Aorta (tissue), 5 donors: ENCODE measurements at places on chromosomes 5 and 9.

DNA sequence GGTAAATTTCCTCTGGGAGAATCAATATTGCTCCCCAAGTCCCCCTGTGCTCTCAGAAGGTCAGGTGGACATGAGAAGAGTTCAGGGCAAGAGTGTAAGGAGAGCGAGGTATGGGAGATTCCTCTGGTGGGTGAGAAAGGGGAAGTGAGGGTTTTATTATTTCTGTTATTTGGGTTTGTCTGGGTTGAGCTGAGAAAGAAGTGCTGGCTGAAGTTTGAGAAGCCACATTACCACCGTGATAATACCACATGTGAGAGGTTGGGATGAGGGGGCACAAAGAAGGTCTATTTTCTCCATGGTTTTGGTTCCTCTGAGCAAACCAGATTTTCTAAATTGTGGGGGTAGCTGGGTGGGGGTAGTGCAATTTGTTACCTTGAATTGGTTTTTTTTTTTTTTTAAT, 350.4 kb downstream of the OSTF1 start:
- DNase-seq, result no peak

- DNase-seq, result no peak
Observed at GRCh38 chr5:132503244-132503643, 12.7 kb upstream of the IRF1 start.

GRCh38 chr5:78778538-78778937, 130.0 kb upstream of the LHFPL2 start:
- DNase-seq, result no peak

DNA sequence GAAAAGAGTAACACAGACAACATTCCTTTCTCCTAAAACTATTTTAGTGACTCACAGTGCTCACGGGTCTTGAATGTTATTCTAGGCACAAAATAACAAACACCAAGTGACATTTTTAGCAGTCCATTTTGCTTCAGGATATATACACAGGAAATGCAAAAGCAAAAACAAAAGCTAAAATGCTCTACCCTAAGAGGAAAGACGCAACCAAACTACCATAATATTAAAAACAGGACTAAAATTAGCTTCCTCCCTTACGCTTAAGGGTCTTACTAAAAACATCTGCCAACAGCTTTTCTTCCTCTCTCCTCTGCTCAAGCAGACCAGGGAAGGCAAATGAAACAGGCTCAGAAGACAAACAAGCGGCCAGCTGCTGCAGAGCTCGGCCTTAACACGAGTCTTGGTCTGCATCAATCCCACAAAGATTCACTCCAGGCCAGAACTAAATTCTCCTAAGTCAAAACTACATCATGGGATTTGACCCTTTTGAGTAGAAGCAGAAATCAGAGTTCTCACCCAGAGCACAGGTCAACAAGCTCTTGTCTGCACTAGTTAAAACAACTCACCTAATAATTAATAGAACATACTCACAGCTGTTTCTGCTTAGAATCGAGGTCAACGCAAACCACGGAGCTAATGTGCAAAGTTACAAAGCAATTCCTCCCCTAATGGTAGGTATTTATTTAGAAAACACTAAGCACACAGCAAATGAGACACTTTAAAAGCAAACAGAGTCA, 62.3 kb downstream of the RAPGEF1 start:
- no peak for DNase-seq

- no peak for DNase-seq
Observed at GRCh38 chr5:174625591-174626350, 98.6 kb upstream of the MSX2 start.

DNA sequence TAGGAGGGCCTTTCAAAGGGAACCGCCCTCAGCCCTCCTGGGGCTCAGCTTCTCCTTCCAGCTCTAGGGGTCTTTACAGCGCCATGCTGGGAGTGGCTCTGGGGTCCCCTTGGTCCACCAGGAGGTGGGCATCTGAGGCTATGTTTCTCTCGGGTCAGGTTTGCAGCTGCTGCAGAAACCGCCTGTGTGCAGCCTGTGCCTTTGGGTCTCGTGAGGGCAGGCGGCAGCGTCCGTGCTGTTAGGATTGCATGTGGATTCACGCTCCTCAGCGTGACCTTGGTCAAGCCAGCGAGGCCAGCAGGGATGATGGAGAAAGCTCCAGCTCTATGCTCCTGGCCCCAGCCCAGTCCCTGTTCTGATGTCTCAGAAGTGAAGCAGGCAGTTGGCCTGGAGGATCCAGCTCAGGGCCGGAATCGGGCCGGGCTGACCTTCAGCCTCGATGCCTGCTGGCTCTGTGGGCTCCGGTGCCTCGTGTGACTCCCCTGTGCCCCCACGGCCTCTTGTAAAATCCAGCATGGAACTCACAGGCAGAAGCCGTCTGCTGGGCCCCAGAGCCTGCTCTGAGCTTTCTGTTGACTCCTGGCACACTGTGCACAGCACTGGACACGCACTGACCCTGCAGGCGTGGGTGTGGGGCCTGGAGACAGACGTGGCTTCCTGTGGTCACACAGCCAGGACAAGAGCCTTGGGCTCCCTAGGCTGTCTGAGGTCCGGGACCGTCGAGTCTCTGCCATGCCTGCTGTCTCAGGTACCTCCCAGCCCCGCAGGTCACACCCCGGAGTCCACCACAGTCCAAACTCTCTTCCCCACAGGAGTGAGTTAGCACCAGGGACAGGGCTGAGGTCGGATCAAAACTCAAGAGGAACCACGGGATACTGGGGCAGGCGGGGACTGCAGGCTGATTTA, 54.3 kb downstream of the TRIP13 start:
- no peak for DNase-seq

GRCh38 chr5:7876867-7877266, 7.9 kb downstream of the MTRR start:
- DNase-seq, result no peak
